ENCODE measurements at places on chromosomes 16 and 17. TPM values are rescaled to one million over a fixed set of nuclear protein-coding genes. Genes with fewer than 3 reads are reported as not detected.
A peak's percentile ranks its signal among the peaks of the same experiment; 100 is the strongest.

GRCh38 chr17:61431594-61432311, 20.5 kb upstream of the TBX4 start:
- DNase-seq: no peak

DNA sequence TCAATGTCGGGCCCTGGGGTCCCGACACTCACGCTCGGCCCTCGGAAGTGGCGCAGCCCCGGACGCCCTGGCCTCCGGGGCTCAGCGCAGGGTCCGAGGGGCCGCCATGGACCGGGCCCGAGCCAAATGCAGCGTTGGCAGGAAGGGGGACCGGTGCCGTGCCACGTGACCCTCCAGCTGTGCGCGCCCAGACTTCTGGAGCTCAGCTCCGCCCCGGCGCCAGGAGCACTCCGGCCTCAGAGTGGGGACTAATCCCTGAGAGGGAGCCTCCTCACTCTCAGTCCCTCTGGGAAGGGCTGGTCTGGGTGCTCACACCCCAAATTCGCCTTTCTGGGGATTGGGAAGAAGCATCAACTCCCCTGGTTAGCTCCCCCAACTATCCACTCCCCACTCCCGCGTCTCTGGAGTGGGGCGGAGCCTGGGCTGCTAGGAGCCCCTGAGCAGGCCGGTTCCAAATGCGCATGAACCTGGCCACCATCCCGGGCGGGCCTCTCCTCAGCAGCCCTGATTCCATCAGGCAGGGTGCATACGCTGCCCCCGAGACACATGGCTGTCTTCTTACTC, at the start of gene B3GNT9:
TSS of gene B3GNT9 (minus strand) at position 166 of the 564 bp plus-strand sequence. CDS start 513 bp downstream, outside the sequence.
- peak; percentile 91 for DNase-seq

The HOXB6 gene
- 4.8 TPM for total RNA-seq

GRCh38 chr17:2070241-2071023, 15.5 kb downstream of the HIC1 start:
- no peak for DNase-seq
